ENCODE measurements at places on chromosomes 16 and 17. TPM values are rescaled to one million over a fixed set of nuclear protein-coding genes. Genes with fewer than 3 reads are reported as not detected.

OR1F1 gene
- 0.97 TPM for total RNA-seq

ASGR1 gene
- not detected for total RNA-seq

TMEM220 gene
- 3.0 TPM for total RNA-seq

DNA sequence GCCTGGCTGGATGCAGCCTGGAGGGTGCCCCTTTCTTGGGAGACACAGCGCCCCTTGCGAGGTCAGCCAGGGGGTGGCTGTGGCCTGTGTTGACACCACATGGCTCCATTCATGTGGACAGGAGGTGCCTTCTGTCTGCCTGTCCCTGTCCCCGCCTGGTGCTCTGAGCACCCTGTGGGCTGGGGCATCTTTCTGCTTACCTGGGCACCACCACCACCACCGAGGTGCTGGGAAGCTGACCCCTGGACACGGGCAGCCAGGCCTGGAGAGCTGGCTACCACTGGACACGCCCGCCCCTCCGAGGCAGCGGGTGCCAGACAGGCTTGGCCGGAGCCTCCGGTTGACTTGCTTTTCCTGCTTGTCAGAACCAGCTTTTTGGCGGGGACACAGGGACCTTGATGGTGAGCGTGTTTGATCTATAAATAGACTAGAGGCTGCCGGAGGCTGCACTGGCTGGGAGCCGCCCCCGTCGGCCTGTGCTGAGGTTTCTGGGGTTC lies 121.3 kb upstream of the GSE1 start:
- no peak for DNase-seq

DNA sequence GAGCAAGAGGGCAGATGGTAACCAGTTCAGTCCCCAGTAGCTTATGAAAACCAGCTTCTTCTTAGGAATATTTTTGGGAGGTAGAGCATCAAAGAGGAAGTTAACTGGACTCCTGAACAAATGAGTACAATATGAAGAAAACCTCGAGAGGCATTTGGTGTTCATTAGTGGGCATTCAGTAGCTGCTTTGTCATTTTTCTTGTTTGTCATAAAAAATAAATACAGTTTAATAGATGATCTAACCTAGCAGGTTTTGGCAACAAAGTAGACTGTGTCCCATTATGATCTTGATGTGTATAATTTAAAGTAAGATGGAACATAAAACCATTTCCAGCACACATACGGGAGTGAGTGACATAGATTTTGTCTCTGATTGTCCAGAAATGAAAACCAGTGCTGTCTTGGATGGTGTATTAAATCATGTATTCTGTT lies 173.1 kb downstream of the HS3ST3A1 start:
- no peak for DNase-seq

- no peak for DNase-seq
Measured at GRCh38 chr17:15966879-15967248, 21.9 kb downstream of the ADORA2B start.

GRCh38 chr16:2295056-2295798 lies 27.3 kb upstream of the RNPS1 start:
- DNase-seq, result no peak
